ENCODE measurements at places on chromosomes 12 and 14.
A peak's percentile ranks its signal among the peaks of the same experiment; 100 is the strongest.

DNA sequence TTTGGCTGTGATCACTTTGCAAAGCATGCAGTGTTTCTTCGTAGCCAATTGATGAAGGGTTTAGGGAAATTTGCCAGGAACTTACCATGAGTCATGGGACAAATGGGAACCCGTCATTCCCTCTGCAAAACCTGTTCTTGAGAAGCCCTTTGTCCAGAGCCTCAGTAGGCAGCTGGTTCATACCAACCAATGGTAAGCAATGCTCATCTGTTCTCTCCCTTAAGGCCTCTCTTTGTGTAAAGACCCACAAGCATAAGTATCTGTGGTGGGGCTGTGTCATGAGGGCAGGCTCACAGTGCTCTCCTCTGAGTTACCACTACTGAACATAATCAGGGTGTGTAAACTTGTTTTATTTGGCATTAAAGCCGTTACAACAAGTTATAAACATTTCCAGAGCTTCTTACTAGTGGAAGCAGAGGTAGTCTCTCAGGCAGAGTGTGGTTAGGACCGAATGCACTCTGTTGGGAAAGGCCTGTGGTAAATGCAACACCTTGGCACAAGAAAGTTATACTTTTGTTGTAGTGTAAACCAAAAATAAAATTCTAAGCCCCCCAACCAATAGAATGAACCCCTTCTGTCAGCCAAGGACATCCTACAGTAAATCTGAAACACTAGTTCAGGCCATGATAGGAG is 119.8 kb downstream of the SINHCAF start:
- no peak for DNase-seq

DNA sequence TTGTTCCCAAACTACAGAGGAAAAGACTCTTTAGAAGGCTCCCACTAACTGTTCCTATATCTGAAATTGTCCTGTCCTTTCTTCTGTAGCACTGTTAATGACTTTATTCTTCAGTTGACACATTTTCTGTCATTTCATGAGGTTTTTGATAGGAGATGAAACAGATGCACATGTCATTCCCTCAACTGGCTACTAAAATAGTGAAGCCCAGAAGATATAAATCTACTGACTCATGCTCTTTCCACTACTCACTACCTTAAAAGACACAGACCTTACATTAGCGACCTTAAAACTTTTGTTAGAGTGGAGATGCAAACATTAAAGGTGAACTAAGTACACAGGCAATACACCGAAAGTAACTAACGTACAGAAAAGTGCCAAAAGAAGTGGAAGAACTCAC is 59.5 kb upstream of the ANKS1B start:
- no peak for DNase-seq

DNA sequence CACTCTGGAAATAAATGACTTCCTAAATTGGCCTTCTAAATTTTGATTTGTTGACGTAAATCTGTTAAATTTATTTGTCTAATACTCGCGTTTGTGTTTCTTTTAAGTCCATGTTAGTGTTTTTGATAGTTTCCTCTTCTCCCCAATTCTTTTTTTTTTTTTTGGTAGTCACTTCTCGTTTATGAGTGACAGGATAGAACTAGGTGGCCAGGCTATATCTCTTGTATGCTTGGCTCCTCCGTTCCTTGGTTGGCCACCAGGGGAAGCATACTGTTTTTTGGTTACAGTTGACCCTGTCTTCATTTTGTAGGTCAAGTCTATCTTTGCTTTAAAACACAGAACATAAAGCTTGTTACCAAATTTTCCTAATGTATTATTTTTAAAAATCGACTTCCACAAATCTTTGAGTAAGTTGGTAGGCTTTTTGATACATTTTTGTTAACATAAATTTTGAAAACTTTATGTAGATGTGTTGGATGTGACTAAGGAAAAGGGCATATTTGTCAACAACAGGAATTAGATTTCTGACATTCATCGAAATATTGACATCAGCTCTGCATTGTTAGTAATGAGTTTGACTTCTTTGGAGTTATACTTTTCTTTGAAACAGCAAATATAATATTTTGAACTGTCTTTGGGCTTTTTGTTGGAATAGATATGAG is 2.2 kb downstream of the RCOR1 start:
- peak; percentile 82 for DNase-seq

DNA sequence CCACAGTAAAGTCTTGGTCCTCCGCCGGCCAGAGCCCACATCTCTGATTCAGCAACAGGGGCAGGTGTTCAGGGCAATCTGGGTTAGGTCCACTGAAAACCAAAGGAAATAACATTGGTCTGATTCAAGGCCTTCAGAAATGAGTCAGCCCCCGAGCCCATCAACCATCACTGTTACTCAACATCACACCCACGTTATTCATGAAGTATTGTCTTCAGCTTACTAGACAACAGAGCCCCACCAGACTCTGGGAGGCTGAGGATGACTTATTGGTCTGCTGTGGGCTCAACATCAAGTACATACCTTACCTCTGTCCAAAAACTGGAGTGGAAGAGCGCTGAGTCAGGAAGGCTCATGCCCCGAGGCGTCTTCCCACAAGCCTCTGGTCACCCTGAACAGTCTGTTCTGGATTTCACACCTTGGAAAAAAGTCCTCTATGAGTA is 97.5 kb downstream of the ZFP36L1 start:
- no peak for DNase-seq

GRCh38 chr12:126042286-126042685 is 977.1 kb downstream of the AACS start:
- DNase-seq, result no peak

DNA sequence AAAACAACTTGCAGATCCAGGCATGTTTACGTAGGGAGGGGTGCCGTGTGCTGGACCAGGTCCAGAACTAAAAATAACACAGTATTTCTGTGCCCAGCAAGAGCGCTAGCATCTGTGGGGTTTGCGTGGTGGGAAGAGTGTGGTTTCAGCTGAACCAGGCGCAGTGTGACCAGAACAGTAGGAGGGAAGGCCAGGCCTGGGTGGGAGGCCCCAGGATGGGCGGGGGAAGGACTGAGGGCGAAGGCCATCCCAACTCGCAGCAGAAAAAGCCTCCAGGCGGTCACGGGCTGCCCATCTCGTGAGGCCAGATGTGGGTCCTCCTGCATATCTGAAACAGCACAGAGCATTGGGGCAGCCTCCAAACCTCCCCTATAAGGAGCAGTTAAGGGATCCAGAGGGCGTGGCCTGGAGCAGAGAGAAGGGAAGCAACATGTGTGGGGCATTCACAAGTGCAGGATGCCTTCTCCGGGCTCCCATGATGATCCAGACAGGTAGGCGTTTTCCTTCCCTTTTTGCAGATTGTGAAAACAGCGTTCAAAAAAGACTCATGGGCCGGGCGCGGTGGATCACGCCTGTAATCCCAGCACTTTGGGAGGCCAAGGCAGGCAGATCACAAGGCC is 17.8 kb upstream of the CD9 start:
- DNase-seq, result peak; percentile 70

- DNase-seq, result peak; percentile 85
Measured at GRCh38 chr12:121297435-121297991, 1.0 kb upstream of the CAMKK2 start.

- no peak for DNase-seq
Measured at GRCh38 chr14:89237921-89238529, 179.0 kb downstream of the FOXN3 start.

GRCh38 chr14:103121846-103122584 is 1.2 kb upstream of the TNFAIP2 start:
- DNase-seq, result peak; percentile 87

- DNase-seq, result no peak
Measured at GRCh38 chr14:20772650-20773049, 4.4 kb downstream of the EDDM3B start.

GRCh38 chr12:14696265-14696741 is at the start of gene GUCY2C:
GUCY2C (minus strand) TSS chr12:14696599; CDS start chr12:14696448, 151 bp downstream.
- no peak for DNase-seq

DNA sequence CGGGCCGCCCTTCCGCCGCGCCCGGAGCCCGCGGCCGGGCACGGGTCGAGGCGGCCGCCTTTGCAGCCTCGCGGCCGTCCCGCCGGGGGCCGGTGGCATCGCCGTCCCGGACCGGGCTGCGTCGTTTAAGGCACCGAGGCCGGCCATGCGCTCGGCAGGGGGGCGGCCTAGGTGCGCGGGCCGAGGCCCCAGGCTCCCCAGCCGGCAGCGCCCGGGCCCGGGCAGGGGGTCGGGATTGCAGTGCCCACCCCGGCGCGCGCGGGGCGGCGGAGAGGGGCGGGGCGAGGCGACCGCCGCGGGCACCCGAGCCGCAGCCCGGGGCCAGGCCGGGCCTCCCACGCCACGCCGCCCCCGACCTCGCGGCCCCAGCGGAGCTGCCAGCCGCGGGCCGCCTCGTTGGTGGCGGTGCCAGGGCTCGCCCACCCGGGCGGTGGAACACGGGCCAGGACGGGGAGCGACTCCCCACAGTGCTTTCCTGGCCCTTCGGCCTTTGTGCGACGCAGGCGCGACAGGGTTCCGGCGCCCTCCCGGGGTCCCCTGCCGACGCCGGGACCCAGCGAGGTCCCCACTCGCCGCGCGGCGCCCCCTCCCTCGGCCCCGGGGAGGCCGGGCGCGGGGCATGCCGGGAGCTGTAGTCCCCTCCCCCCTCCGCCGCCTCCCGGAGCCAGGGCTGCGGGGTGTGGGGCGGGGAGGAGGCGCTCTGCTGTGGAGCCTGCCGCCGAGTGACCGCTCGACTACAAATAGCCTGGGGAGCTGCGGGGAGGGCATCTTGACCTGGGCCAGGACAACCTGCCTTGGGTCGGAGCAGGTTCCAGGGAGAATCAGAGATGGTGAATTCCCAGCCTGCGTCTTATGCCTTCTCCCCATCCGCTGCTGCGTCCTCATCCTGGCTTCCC is 769 bp downstream of the FKBP4 start:
- DNase-seq, result peak; percentile 85

DNA sequence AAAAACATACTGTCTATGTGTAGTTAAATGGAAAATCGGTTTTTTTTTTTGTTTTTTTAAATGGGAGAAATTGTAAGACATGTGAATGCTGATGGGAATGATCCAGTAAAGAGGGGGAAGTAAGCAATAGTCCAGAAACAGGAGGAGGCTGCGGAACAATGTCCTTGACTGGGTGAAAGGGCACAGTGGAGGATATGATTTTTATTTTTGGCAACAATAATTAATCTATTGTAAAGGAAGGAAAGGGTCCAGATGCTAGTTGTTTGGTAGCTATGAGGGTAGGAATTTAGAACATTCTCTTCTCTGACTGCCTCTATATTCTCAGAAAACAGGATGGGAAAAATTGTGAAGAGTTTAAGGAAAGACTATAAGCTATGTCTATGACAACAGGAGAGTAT is 76.6 kb downstream of the RPL10L start:
- no peak for DNase-seq

DNA sequence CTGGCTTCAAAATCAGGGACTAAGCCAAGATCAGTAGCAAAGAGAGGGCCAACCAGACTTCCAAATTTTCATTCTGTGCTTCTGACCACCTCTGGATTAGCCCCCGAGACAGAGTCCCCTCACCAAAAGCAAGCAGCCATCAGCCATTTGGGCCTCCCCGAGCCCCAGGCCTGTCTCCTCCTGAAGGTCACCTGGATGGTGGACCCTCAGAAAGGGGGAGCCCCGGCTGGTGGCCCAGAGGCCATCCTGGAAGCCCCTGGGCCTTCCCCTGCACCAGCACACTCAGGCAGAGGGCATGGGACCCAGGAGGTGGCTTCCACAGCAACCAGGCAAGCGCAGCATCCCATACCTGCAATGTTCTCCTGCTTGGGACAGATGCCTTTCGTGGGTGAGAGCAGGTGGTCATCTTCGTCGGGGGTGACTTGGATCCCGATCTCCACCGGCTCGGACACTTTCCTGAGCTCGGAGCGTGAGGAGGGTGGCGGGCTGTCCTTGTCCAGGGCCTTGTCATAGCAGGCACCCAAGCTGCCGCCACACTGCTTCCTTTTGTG is 14.8 kb downstream of the BCL11B start:
- no peak for DNase-seq

DNA sequence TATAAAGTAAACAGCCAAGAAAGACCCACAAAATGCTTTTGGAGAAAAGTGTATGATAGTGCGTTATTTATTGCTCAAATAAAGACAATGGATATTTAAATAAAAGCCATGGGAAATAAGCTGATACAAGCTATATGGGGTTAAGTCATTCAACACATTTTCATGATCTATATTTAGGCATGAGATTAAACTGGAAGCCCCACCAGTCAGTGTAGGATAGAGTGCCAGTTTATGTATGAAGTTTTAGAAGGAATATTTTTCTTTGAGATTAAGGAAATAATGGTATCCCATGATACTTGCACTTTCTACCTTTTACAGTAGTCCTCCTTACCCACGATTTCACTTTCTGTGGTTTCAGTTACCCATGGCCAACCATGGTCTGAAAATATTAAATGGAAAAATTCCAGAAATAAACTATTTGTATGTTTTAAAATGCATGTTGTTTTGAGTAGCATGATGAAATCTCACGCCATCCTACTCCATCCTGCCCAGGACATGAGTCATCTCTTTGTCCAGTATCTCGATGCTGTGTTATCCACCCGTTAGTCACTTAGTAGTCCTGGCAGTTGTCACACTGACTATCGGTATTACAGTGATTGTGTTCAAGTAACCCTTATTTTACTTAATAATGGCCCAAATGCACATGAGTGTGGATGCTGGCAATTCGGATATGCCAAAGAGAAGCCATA is 22.3 kb downstream of the SYT1 start:
- DNase-seq, result no peak

DNA sequence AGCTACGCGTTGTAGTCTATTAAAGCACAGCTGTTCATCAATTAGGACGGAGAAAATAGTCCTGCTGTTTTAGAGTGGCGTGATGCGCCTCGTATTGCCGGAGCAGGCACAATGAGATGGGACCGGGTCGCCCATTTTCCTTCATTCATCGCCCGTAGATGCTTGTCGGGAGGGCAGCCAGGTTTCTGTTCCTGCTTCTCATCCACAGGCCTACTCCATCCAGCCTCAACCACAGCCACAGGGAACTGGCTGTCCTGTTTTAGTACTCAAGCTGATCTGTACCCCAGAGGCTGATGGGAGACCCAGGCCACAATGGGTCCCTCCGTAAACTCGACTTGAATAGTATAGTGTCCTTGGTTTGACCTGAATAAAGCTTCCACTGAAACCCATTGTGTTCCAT is 264.0 kb downstream of the VRK1 start:
- DNase-seq, result no peak

GRCh38 chr14:86990396-86990795 is 1002.6 kb downstream of the GALC start:
- no peak for DNase-seq

GRCh38 chr12:50362671-50363070 is 33.7 kb downstream of the FAM186A start:
- no peak for DNase-seq

- DNase-seq, result no peak
Measured at GRCh38 chr12:3810016-3810370, 57.1 kb upstream of the CRACR2A start.
